Caco-2 (cell line): ENCODE measurements at places on chromosomes 7 and 10. TPM values are rescaled to one million over a fixed set of nuclear protein-coding genes. Genes with fewer than 3 reads are reported as not detected.

- H3K4me3 ChIP-seq, result no peak overlapping the region
- H3K27me3 ChIP-seq, result no peaks in the 10 kb centered on the region
- no peak for DNase-seq
- H3K27ac ChIP-seq, result no peak overlapping the region
- no peaks in the 10 kb centered on the region for H3K36me3 ChIP-seq
- H3K4me1 ChIP-seq, result no peaks in the 10 kb centered on the region
Measured at GRCh38 chr10:127976286-127976685, 69.4 kb downstream of the PTPRE start.

GRCh38 chr10:131477457-131478121, 166.1 kb upstream of the TCERG1L start:
- H3K36me3 ChIP-seq, result no peaks in the 10 kb centered on the region
- no peaks in the 10 kb centered on the region for H3K4me1 ChIP-seq
- no peak overlapping the region for H3K27ac ChIP-seq
- no peaks in the 10 kb centered on the region for H3K27me3 ChIP-seq
- no peak for DNase-seq

DNA sequence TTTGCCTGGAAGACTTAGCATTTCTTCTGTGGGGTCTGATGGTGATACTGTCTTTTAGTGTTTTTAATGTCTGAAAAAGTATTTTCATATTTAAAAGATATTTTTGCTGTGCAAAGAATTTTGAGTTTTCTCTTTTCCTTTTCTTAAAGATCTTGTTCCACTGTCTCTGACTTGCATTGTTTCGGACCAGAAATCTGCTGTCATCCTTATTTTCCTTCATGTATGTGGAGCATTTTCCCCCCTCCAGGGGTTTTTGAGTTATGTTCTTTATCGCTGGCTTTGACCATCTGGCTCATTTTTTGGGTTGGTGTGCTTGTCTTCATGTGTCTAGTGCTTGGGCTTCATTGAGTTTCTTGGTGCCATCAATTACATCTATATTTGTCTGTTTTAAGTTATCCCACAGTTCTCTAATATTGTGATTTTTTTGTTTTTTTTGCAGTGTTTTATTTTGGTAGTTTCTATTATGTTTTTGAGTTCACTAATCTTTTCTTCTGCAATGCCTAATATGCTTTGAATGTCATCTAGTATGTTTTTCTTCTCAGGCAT, 119.9 kb downstream of the MGMT start:
- no peaks in the 10 kb centered on the region for H3K27me3 ChIP-seq
- no peak for DNase-seq
- no peak overlapping the region for H3K27ac ChIP-seq
- H3K36me3 ChIP-seq, result no peaks in the 10 kb centered on the region; the same call in 1 of the 2 replicates

DNA sequence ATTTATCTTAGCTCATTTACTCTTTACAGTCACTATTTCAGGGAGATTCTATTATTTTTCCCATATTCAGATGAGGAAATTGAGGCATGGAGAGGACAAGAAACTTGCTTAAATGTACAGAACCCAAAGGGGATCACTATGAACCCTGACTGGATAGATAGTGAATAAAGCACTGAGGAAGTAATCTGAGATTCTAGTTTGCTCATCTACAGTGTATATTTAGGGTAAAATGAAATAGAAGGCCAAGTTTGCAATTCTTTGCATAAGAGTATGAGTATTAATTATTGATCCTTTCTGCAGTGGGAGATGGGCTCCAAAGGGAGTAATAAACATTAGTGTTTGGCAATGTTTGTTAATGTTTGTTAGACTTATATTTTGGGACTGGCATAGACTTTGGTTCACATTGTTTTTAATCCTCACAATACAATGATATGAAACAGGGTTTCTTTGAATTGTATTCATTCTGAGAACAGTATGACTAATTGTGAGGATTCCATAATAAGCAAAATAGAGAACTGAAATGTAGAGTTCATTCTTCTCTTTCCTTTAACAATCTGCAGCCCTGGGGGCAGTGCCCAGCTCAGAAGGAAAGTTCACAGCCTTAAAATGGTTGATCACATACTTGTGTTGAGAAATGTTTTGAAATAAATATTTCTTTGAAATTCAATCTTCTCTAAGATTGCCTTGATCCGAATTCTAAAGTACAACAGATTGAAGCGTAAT, 131.0 kb upstream of the ZNF804B start:
- no peaks in the 10 kb centered on the region for H3K4me1 ChIP-seq
- no peak overlapping the region for H3K27ac ChIP-seq
- H3K27me3 ChIP-seq, result no peaks in the 10 kb centered on the region
- no peak for DNase-seq
- no peaks in the 10 kb centered on the region for H3K36me3 ChIP-seq
- H3K4me3 ChIP-seq, result no peak overlapping the region

GRCh38 chr10:130377986-130378540, 241.9 kb downstream of the GLRX3 start:
- H3K4me1 ChIP-seq, result no peaks in the 10 kb centered on the region
- no peak for DNase-seq
- H3K36me3 ChIP-seq, result no peaks in the 10 kb centered on the region

The GCK gene
- not detected in 2 replicates for total RNA-seq

The CYP3A7 gene
- not detected in 2 replicates for total RNA-seq

The OPN4 gene
- total RNA-seq, result not detected in 2 replicates

The STAG3 gene
- total RNA-seq, result 1.3 TPM in 2 replicates
